ENCODE measurements at places on chromosomes 3 and 15.

DNA sequence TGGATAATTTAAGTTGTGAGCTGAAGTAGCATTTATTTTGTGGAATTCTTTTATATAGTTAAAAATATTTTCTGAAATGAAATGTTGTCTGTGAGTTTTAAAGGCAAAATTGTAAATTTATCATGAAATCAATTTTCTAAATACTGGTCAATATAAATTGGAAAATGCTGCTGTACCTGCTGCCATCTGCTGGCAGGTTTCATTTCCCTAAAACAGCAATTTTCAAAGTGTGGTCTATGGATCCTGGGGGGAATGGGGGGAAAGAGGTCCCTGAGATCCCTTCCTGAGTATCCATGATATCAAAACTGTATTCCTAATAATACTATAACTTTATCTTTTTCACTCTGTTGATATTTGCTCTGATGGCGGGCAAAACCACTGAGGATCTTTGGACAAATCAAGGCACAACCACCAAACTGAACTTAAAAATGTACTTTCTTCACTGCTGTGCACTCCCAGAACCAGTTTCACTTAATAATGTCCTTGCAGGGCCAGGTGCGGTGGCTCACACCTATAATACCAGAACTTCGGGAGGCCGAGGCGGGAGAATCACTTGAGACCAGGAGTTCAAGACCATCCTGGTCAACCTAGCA is 17.2 kb upstream of the CCR4 start:
- no peak for DNase-seq

- DNase-seq, result no peak
Observed at GRCh38 chr3:104530934-104531333, 835.8 kb upstream of the ALCAM start.

DNA sequence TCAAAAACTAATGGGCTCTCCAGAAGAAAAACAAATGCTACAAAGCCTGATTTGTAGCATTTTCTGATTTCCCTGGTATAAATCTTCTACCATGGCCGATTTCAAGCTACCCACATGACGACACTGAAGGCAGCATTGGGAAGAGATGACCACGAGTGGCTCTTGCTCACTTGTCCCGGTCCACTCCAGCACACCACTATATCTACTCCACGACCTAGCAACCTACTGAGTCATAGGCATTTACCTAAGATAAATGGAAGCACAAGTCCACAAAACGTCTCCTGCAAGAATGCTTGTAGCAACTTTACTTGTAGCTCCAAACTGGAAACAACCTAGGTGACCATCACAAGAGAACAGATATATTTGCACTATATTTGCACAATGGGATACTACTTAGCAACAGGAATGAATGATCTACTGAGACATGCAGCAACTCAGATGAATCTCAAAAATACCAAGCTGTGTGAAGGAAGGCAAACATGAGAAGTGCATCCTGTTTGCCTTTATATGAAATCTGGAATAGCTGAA is 60.8 kb upstream of the HES1 start:
- no peak for DNase-seq

DNA sequence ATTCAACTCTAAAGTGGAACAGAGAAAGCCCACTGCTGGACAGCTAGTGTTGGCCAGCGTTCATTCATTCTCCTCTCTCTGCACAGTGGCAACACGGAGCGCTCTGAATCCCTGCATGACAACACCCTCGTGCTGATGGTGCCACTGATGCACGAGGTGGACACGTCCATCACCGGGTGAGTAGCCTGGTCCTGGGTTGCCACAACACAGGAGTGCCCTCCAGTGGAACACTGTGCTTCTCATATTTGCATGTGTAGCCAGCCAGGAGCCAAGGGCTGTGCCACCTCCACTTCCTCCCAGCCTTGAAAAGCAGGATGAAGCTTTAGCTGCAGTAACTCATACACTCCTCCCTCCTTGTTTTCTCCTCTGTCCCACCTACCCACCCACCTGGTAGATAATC is 120.0 kb upstream of the CTDSPL start:
- DNase-seq, result no peak

DNA sequence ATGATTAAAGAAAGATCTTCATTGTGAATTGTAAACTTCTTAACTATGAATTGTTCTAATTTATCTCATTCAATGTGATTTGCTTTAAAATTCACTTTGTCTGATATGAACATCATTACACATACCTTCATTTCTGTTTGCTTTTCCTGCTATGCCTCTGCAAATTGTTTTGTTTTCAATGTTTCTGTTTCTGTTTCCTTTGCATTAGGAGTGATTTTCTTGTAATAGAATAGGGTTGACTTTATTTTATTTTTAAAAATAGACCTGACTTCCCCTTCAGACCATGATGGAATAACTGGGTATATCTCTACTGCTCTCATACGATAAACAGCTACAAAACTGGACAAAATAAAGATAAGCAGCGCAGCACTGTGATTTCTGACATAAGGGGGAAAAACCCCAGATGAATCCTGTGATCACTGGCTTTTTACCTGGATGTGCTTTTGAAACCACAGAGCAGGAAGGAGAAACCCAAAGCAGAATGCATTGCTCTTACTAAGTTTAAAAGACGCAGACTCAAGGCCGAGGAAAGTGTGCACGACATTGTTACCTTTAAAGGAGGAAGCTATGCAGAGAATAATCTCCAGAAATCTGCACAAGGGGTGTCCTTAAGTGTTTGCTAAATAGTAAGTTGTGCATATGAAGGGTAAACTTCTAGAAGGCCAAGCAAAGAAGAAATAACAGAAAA is 420.2 kb downstream of the TBC1D5 start:
- DNase-seq, result no peak

GRCh38 chr3:108346301-108347227 is 50.2 kb downstream of the HHLA2 start:
- DNase-seq, result no peak

All from fibroblast of skin of left quadriceps (primary cell).